ENCODE measurements at places on chromosomes 3 and 15. TPM values are rescaled to one million over a fixed set of nuclear protein-coding genes. Genes with fewer than 3 reads are reported as not detected.

GRCh38 chr3:39917065-39917773 lies 107.8 kb downstream of the MYRIP start:
- DNase-seq, result no peak

DNA sequence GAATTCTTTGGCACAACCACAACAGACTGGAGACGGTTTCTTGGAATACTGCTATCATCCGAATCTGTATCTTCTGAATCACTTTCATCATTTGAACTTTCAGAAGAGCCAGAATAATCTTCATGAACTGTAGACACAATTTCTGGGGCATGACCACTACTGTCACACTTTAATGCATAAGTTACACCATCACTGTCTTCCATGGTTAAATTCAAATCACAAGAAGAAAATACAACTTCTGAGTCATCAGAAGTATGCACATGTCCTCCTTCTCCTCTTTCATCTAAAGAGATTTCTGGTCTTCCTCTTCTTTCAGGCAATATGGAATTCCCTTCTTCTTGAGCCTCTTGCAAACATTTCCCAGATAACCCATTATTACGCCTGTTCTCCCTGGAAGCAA lies 42.5 kb downstream of the SETD2 start:
- no peak for DNase-seq

DNA sequence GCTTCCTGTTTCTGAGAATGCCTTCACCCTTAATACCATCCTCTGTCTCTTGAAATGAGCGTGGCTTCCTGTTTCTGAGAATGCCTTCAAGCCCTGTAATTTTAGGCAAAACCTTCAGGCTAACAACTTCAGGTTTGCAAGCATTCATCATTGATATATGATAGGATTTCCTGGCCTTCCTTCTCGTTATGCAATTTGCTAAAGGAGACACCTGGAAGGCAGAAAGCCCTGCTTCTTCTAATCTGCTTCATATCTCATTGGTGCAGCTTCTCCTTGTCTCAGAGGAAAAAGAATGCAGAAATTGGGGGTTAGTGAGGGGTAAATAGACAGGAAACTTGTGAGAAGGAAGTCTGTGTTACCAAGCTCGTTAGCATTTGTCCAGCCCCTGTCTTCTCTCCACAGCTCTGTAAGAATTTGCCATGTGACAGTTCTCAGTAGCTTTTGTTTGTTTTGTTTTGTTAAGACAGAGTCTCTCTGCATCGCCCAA lies 7.3 kb downstream of the ARL6IP5 start:
- DNase-seq, result no peak

GRCh38 chr3:170024581-170024980 lies 13.2 kb upstream of the GPR160 start:
- no peak for DNase-seq

DNA sequence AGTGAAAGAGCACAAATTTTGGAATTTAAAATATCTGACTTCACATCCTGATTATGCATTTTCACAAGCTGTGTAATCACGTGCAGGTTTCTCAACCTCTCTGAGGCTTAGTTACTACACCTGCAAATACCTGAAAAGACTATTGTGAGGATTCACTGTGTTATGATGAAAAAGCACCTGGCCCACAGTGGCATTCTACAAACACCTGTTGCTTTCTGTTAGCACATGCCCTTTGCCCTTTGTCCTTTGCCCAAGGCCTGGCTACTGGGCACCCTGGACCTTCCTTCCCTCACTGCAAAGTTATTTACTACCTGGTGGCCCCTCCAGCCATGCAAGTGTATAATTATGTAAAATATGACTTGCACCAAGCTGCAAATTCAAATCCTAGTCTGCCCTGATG lies 227.5 kb downstream of the CADPS start:
- no peak for DNase-seq

DNA sequence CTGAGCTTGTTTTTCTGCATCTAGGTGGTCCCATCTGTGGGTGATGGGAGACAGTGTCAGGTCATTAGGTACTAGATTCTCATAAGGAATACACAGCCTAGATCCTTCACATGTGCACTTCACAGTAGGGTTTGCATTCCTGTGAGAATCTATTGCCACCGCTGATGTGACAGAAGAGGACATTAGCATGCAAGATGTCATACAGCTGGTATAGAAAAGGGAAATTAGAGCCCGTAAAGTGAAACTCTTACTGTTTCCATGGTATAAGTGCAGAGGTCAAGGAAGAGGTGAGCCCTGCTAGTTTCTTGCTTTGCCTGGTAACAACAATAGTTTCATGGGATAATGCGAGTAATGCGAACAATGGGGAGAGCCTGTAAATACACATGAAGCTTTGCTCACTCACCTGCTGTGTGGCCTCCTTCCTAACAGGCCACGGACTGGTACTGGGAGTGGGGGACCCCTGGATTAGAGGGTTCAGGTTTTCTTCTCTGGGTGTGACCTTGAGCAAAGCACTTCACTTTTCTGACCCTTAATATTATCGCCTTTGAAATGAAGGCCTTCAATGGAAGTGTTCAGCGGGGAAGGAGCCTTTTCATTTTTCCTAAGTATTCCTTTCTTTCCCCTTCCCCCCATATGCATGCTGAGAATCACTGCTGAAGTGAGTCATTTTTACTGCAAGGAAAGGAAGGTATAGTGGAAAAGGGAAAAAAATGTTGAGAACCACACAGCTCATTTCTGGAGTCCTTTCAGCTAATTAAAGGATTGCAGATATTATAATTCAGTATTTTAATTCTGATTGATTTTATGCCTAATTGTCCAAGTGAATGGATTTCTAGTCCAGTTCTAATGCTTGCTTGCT lies 286.4 kb downstream of the UBE2E2 start:
- no peak for DNase-seq

DNA sequence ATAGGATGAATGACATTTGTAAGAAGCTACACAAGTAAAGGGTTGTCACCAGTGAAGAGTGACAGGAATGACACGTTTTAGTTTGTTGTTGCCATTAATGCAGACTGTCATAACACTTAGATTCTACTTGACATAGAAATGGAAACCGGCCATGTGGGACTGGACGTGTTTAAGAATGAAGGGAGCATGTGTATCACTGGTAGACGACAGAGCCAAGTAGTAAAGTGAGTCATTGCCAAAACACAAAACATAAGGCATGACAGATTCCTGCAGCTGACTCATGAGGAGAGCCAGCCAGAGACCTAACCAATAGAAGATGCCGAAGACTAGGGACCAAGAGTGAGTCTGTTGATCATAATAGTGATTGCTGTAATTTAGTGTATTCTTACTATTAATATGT lies 106.2 kb upstream of the PLAAT1 start:
- DNase-seq, result no peak

DNA sequence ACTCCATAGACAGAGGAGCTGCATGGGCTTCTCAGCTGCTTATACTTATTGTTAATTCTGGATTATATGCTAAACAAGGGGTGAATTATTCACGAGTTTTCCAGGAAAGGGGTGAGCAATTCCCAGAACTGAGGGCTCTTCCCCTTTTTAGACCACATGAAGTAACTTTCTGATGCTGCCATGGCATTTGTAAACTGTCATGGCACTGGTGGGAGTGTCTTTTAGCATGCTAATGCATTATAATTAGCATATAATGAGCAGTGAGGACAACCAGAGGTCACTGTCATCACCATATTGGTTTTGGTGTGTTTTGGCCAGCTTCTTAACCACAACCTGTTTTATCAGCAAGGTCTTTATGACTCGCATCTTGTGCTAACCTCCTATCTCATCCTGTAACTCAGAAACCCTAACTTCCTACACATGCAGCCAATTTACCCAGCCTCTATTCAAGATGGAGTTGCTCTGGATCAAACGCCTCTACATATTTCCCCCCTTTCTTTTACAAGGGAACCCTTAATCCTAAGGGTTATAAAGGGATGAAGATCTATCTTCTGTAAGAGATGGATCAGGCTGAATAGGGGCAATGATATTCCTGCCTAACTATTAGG lies 12.1 kb upstream of the DMXL2 start:
- no peak for DNase-seq

- DNase-seq, result no peak
These were observed 357.7 kb downstream of the ROBO1 start for GRCh38 chr3:79410136-79410535.

DNA sequence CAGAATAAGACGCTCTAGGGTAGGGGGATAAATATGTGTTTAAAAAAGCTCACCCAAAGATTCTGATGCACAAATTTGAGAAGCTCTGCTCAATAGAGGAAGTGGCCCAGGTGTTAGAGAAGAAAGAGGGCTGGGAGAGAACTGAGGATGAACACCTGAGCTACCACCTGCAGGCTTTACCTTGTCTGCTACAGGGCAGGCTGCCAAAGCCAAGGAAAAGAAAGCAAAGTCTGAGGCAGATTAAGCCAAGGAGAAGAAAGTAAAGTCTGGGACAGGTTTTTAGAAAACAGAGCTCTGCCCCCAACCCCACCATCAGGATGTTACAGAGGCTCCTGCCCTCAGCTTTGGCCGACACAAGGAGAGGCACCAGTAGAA lies 92.9 kb downstream of the THRB start:
- no peak for DNase-seq

- no peak for DNase-seq
These were observed 59.8 kb downstream of the TMED3 start for GRCh38 chr15:79370716-79371115.

DNA sequence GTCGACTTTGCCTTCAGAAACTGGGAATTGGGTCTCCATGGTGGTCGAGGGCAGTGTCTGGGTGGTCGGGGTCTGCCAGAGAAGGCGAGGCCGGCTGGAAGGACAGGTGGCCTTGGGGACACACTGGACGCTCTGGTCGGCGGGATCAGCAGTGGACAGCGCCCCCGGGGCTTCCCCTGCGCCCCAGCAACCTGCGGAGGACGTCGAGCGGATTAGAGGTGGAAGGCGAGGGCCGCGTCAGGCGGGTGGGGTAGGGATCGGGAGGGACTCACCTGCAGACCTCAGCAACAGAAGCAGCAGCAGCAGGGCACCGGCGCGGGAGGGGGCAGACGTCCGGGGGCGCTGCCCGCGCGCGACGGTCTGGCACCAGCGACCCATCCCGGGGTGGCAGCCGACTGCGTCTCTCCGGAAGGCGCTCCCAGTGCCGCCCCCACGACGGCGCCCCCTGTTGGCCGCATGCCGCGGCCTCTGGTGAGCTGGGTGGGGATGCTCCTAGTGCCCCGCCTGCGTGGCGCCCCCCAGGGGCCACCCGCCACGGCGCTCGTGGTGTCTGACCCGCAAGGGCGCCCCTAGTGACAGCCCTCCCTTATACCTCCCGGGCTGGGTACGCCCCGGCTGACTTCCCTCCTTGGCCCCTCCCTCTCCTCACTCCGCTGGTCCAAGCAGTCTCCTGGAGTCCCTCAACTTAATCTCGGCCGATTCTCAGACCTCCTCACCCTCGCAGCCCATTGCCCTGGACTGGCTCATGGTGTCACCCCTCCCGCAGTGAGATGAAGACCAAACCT lies at the start of gene PRSS50:
Gene PRSS50, minus strand, starts transcription at position 423 of the 785 bp plus-strand sequence. Its CDS starts 45 bp downstream, at position 378.
- peak; percentile 86 for DNase-seq

DNA sequence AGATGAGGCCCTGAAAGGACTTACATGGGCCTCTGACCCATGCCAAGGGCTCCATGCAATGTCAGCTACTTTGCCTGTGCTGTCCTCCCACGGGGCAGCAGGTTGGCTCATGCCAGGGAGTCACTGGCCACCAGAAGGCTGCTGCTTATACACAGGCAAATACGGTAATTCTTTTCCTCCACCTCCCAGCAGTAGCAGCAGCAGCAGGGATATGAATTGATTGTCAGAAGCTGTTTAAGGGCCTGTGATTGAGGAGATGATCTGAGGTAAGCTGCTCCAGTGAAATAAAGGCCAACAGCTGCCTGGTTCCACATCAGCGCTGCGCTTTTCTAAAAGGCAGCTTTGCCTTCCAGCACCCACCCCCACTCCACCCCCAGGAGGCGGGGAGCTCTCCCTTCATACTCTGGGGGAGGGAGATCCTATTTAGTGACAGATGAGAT lies 250.5 kb downstream of the SHQ1 start:
- DNase-seq, result no peak

DNA sequence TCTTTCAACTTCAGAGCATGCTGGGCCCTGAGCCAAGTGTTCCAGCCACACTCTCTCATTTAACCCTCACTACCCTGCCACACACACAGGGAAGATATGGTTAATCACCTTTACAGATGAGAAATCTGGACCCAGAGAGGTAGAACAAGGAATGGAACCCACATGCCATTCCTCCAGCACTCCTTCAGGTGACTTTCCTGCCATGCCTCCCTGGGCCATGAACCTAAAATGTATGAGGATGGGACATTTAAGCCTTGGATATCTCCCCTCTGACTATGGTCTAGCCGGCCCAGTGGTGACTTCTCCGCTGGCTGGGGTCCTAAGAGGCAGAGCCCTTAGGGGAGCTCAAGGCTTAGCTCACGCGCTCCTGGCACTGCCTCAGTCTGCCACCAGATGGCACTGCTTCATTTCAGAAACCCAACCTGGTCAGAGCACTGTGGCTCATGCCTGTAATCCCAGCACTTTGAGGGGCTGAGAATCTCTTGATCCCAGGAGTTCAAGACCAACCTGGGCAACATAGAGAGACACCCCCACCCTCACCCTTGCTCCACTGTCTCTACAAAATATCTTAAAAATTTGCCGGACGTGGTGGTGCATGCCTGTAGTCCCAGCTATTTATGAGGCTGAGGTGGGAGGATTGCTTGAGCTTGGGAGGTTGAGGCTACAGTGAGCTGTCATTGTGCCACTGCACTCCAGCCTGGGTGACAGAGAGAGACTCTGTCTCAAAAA lies 2.2 kb upstream of the DCAF1 start:
- peak; percentile 93 for DNase-seq

DNA sequence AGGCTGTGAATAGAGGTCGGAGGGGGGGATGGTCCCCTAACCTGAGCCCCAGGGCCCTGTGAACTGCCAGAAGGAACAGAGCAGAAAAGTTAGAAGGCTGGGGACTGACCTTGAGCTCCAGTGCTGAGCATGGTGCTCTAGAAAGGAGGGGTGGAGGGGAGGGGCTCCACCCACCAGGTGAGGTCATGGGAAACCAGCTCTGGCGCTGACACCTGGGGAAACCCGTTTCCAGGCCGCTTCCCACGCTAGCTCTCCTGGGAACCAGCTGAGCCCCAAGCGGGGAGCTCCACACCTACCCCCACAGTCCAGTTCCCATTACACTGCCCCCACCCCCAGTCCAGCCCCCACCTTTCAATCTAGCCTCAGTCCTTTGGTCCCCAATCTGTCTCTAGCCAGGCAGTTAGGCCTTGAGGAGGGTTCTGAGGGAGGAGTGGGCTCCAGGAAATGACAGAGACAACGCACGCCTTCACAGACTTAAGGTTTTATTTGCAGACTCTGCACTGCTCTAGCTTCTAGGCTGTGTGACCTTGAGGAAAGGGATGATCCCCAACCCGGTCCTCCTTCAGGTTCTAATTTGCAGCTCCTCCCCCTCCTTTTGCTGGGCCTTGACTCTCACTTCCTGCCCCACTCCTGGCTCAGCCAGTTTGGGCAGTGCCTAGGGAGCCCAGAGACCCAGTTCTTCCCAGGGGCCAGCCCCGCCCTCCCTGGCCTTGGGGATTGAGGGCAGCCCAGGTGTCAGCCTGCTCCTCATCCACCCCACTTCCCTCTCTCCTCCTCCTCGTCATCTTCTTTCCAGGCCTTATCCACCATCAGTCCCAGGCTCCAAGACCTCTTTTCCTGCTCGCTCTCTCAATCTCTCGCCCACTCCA lies 2.1 kb downstream of the RHOV start:
- peak; percentile 73 for DNase-seq

Gene SNX33
- 17.8 TPM for total RNA-seq

Gene CPNE4
- total RNA-seq, result 2.4 TPM

Gene EIF2B5
- 42.3 TPM for total RNA-seq

Gene SLC12A1
- total RNA-seq, result 0.39 TPM

Gene RASGRP1
- total RNA-seq, result 2.7 TPM

Gene ROPN1
- total RNA-seq, result not detected

Gene PYGO1
- total RNA-seq, result 0.50 TPM

Gene LIPH
- 0.27 TPM for total RNA-seq

Gene JMJD7
- total RNA-seq, result 14.8 TPM

Gene KLHL6
- 0.18 TPM for total RNA-seq
